ENCODE measurements at places on chromosomes 12 and 14. TPM values are rescaled to one million over a fixed set of nuclear protein-coding genes. Genes with fewer than 3 reads are reported as not detected.

GRCh38 chr14:106248321-106249192 lies 722.2 kb downstream of the TMEM121 start:
- no peak for DNase-seq

DNA sequence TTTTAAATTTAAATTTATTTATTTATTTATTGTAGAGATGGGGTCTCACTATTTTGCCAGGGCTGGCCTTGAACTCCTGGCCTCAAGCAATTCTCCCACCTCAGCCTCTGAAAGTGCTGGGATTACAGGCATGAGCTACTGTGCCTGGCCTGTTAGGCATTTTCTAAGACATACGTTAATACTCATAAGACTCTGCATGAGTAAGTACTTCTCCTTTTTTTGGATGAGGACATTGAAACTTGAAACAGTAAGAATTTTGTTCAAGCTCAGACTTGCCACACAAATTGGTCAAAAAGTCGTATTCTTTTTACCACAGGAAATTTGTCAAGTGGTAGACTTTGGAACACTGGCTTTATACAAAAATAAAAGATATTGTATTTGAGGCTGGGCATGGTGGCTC lies 187.4 kb upstream of the RASSF8 start:
- DNase-seq = no peak

- DNase-seq = no peak
Observed at GRCh38 chr12:1058423-1058822, 67.4 kb downstream of the ERC1 start.

GRCh38 chr14:61561104-61561503 lies 134.2 kb upstream of the HIF1A start:
- DNase-seq = no peak

DNA sequence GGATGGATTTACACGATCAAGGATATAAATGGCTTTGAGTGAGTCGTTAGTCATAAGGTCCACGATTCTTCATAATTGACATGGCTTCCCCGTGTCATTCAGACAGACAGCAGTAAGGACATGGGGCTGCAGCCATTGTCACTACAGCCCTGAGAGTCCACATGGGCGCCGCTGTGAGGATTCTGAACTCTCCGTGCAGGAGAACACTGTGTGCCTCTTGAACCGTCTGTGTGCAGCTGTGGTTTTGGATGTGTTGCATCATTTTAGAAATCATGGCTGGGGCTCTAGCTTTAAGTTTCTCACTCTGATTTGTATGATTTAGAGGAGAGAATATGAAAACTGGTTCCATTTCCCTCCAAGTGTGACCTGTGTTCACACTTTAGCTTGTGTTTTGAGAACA lies 47.2 kb downstream of the NPAS3 start:
- DNase-seq = no peak

- no peak for DNase-seq
Observed at GRCh38 chr12:123111498-123112165, 39.3 kb downstream of the PITPNM2 start.

- no peak for DNase-seq
Observed at GRCh38 chr14:28771168-28771567, 4.6 kb downstream of the FOXG1 start.

- no peak for DNase-seq
Observed at GRCh38 chr12:894226-894625, 55.3 kb downstream of the RAD52 start.

DNA sequence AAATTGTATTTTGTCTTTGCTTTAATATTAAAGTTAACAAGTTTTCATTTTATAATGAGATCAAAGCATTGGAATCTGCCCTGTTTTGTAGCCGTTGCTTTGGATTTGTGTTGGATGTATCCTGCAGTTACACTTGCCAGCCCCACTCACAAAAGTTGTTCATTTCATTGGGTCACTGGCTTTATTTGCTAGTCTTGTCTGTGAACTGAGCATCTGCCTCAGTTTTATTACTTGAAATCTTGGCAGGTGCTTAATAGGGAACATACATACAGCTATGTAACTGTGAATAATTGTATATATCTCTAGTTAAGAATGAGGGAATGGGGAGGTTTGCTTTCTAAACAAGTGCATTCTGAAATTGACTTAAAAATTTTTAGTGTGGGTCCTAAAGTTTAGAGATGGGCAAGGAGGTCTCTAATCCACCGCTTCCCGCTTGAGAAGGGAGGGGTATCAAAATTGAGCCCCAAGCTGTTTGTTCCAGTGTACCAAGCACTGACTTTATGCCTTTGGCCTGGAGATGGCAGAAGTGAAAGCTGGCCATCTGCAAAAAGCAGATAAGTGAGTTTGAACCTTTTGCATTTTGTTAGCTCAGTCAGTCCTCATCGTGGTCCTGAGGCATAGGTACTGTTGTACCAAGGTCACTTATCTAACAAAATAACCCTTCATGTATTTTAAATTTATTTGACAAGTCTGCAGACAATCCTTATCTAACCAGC lies 9.3 kb downstream of the EIF5 start:
- no peak for DNase-seq

Gene RIN3
- total RNA-seq = 10.3 TPM

Gene POTEM
- not detected for total RNA-seq

Gene GNG2
- total RNA-seq = 17.9 TPM

Gene KCNH5
- not detected for total RNA-seq

Data from right cardiac atrium (tissue), 5 donors.